Activated CD4-positive, alpha-beta T cell treated with anti-CD3 and anti-CD28 coated beads, Interleukin-2, amount 50 U/mL, for 16 hours (primary cell): ENCODE measurements at places on chromosomes 2 and 18.

DNA sequence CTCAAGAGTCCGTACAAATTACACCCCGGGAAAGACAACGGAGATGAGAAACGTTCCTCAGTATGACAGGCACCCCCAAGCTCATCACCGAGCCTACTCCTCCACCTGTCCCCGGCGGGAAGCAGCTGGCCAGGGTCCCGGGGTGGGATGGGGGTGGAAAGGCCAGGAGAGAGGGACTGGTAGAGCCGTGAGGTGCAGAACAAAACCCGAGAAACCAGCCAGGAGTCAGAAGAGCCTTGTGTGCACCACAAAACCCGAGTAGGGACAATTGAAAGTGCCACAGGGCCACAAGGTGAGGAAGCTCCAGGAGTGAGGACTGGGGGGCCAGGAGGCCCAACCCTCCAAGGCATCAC is 75.5 kb upstream of the SALL3 start:
- DNase-seq, result no peak

DNA sequence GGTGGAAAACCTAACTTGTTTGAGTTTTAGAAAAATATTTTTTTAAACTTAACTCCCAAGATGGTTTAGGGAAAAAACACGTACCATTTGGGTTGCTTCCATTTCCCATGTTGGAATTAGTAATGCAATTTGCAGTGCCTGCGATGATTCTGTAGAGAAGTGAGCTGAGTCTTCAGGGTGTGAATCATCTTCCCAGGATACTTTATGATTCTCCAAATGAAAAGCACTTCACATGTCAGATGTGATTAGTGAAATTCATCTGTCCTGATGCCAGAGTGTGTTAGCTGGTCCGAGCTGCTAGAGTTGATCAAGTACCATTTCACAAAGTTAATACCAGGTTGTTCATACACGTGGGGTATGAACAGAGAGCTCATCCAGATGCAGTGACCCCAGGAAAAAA is 59.1 kb downstream of the ACOXL start:
- DNase-seq, result no peak

GRCh38 chr2:230600285-230600684 is 112.4 kb upstream of the CAB39 start:
- no peak for DNase-seq

- no peak for DNase-seq
Measured at GRCh38 chr2:235066895-235067294, 115.1 kb downstream of the SH3BP4 start.

- no peak for DNase-seq
Measured at GRCh38 chr2:205673312-205673711, 9.0 kb upstream of the NRP2 start.
